ENCODE measurements at places on chromosomes 4 and X.

DNA sequence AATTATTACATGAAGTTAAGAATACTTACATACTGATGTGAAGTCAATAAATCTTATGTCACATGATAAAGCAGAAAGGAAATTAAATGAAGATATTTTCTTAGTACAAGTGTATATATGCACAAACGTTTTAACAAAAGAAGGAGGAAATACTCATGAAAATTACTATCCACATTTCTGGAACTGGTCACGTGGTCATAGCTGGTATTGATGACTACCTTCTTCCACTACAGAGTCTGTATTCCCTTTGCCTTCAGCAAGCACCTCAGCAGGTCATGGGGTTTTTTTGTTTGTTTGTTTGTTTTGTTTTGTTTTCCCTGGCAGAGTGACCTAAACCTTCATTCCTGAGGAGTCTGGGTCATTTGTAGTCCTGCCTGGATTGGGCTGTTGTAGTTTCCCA lies 174.9 kb upstream of the BANK1 start:
- DNase-seq: no peak

GRCh38 chr4:34464196-34464595 lies 1780.1 kb downstream of the ARAP2 start:
- no peak for DNase-seq

GRCh38 chr4:159010563-159011260 lies 92.2 kb upstream of the RAPGEF2 start:
- DNase-seq: no peak

GRCh38 chrX:13938051-13938828 lies 91.5 kb downstream of the GEMIN8 start:
- no peak for DNase-seq

GRCh38 chr4:26126143-26126718 lies 194.6 kb upstream of the RBPJ start:
- DNase-seq: no peak

Measured in activated CD4-positive, alpha-beta T cell treated with anti-CD3 and anti-CD28 coated beads, Interleukin-2, amount 50 U/mL, for 48 hours (primary cell).